ENCODE measurements at places on chromosomes 1 and 21.
A peak's percentile ranks its signal among the peaks of the same experiment; 100 is the strongest.

DNA sequence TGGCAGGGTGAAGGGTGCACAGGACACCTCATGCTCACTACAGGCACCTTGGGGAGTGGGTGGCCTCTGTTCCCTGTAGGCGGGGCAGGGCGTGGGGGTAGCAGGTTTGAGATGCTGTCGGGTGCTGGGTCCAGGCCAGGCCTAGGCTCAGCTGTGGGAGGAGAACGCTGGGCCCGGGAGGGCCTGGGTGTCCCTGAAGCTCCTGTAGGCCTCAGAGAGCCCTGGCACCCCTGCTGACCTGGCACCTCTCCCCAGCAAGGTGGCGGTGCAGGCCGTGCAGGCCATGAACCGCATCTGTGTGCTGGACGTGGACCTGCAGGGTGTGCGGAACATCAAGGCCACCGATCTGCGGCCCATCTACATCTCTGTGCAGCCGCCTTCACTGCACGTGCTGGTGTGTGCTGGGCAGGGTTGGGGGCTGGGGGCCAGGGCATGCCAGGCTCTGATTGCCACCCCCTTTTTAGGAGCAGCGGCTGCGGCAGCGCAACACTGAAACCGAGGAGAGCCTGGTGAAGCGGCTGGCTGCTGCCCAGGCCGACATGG lies 2.5 kb upstream of the GJC2 start:
- no peak for DNase-seq

GRCh38 chr21:38365521-38365920 lies 108.7 kb downstream of the KCNJ15 start:
- DNase-seq: no peak

DNA sequence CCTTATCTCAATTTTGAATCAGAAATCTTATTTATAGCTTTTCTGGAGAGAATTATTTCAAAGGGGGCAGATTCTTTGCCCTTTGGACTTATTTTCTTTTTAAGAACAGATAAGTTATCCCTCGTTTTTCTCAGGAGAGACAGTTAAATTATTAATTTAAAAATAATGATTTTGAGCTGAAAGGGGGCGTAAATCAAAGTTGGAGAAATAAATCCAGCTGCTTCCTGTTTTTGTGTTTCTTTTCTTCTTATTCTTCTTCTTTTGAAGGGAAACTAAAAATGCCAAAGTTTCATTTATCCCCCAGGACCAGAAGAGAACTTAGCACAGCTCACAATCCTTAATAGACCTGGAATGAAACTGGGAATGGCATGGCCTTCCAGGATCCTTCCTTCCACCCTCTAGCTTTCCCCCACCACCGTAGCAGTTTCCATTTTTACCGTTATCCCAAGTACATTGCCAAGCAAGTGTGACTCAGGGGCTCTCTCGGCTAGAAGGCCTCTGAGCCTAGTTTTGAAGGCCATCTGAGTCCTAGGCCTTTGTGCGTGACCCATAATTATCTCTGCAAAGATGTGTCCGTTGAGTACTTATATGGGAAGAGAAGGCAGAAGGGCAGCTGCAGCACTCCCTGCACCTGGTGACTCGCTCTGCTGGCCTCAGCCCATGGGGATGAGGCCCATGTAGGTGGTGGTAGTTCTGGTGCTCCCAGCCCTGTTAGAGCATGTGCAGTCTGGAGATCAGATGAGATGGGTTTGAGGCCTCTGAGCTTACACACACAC lies 181.7 kb downstream of the ROR1 start:
- DNase-seq: no peak

GRCh38 chr21:32653326-32653901 lies 41.2 kb upstream of the CFAP298 start:
- no peak for DNase-seq

- DNase-seq: no peak
These were observed 41.5 kb upstream of the SGIP1 start for GRCh38 chr1:66492424-66492823.

DNA sequence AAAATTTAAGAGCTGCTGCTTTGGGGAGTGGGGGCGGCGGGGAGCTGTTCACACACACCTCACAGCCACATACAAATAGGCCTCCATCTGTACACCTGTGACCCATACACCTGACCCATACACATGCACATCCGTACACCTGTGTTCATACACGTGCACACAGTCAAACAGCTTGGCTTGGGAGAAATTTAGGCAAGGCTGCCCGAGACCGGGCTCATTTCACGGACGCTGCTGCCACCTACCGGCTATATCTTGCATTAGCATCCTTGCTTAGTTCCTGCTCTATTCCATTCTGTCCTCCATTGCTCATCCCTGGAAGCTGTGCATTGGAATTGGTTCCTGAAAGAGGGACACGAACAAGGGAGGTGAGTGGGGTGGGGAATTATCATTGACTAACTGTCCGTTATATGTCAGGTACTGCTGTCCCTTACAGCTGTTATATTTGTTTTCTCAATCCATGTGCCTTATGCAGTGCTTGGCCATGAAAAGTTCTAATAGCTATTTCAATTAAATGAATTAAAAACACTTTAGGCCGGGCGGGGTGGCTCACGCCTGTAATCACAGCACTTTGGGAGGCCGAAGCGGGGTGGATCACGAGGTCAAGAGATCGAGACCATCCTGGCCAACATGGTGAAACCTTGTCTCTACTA lies 37.1 kb upstream of the EPB41 start:
- DNase-seq: no peak

- no peak for DNase-seq
These were observed 23.8 kb downstream of the PRDM2 start for GRCh38 chr1:13723810-13724209.

DNA sequence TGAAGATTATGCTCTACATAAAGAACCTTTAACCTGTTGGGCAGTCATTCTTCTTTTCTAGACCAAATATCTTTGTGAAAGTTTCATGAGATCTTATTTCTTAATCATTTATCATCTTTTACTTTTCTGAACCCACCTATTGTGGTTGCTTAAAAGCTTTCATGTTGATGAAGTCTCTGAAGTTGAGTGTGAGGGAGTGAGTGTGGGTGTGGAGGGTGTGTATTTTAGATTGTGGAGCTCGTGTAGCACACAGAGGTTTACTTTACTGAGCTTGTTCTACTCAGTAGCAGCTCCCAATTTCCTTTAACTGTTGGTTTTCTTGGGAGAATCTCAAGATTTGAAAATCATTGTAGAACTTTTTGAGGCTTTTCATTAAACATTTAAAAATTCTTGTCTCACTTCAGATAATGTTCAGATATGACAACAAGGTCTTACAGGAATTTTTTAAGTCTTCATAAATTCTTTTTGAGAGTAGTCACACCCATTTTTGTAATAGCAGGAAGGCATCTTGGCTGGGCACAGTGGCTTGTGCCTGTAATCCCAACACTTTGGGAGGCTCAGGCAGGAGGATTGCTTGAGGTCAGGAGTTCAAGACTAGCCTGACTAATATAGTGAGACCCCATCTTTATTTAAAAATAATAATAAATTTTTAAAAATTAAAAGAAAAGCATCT lies 17.0 kb downstream of the SRRM1 start:
- no peak for DNase-seq

GRCh38 chr1:204694145-204694544 lies 8.6 kb upstream of the LRRN2 start:
- DNase-seq: no peak

DNA sequence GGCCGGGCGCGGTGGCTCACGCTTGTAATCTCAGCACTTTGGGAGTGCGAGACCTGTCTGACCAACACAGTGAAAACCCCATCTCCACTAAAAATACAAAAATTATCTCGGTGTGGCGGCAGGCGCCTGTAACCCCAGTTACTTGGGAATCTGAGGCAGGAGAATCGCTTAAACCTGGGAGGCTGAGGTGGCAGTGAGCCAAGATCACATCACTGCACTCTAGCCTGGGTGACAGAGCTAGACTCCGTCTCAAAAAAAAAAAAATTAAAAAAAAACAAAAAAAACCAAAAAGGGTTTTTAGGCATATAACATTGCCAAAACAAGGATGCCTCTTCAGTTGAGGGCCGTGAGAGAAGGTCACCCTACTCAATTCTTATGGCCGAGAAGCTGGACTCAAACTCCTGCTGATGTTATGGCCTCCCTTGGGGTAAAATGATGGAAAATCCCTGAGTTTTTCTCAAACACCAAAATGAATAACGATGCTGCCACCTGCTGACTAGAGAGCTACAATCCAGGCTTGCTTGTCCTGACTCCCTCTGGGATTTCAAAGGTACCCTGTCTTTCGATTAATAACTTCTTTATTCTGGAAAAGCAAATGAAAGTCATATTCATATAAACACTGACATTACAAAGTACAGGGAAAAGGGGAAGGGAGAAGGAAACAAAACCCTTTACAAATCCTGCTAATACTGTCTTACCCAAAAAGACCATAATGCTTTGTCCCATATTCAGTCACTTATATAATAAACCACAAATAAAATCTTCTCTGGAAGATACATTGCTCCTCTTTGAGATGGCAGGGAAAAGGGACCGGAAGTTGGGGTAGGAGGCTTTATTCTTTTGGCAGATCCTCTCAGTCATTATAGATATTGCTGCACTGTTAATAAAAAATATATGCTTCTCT lies 10.7 kb downstream of the RAB42 start:
- no peak for DNase-seq

GRCh38 chr1:48756683-48757316 lies 19.9 kb downstream of the BEND5 start:
- no peak for DNase-seq

GRCh38 chr1:56920591-56921001 lies 45.2 kb downstream of the C8B start:
- DNase-seq: no peak

GRCh38 chr1:15172405-15173259 lies 19.1 kb downstream of the TMEM51 start:
- no peak for DNase-seq

GRCh38 chr1:76690766-76691165 lies 176.5 kb upstream of the ST6GALNAC5 start:
- DNase-seq: peak; percentile 30

GRCh38 chr1:94820936-94821335 lies 779 bp downstream of the SLC44A3 start:
- no peak for DNase-seq

DNA sequence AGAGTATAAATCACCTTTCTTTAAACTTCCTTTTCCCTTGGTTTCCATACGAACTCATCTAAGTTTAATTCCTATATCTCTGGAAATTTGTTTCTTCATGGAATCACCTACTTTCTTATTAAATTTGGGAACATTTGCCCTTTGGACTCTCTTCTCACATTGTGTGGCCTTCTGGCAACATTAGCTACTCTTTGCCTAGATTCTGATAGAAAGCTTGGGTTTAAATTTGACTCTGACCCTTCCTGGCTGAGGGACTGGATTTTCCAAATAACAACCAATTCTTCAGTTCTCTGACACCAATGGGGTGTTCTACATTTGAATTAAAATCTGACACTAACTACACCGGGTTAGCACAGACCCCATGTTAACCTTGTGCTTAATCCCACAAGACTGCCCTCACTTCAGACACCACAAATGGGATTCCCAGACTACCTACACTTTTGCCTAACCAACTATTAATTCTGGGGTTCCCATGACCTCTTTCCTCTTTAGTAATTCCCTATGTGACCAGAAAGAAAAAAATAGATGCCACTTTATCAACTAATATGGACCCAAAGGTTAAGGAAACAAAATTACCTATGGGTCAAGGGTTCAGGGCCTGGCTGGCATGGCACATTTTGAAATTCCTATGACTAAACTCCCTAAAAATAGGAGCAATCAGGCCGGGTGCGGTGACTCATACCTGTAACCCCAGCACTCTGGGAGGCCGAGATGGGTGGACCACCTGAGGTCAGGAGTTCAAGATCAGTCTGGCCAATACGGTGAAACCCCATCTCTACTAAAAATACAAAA lies 9.7 kb upstream of the THEM4 start:
- no peak for DNase-seq

GRCh38 chr1:158107916-158108315 lies 72.8 kb upstream of the CD1D start:
- DNase-seq: no peak

DNA sequence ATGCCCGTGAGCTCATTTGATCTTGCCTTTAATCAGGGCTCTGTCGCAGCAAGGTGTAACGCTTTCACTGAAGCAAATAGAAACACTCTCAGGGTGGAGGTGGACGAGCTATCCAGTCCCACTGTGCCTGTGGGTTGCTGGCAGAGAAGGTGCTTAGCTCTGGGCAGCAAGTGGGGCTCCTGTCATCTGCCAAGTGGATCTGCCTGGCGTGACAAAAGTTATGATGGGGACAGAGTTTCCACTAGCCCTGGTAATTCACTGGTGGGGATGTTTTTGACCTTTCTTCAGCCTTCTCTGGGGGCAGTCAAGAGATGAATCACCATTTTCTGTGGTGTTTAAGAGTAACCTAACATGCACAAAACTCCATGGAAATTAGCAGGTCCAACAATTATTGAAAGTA lies 71.3 kb upstream of the EDEM3 start:
- no peak for DNase-seq

DNA sequence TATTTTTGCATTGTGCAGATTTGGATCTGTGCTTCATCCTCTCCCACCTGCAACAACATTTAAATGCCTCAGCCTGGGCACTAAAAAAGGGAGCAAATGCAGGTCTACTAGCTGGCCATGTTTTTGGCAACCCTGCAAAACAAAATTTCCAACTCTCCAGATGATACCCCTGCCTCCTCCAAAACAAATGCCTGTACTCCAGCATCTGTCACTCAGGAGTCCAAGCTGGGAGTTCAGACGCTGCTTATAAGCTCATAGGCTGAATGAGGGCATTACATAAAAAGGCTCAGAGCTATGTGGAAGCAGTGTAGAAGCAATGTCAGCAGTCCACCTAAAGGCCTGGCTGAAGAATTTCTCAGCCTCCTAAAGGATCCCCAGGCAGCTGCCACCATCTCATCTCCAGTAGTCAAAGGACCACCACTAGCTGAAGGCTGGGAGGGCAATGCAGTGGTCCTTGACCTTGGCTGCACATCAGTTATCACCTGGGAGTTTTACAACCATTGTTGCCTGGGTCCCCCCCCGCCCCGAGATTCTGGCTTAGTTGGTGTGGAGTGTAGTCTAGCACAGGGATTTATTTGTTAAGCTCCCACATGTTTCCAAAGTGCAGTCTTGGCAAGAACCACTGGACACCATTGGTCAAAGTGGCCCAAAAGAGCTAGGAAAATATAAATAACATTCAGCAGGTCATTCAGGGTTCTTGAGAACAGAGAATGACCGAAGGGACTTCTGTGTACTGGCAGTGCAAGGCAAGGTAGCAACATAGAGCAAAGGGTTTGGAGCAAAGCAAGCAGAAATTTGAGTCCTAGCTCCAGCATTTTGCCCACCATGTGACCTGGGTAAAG lies 57.2 kb downstream of the ITPKB start:
- DNase-seq: no peak

- DNase-seq: peak; percentile 74
These were observed 4.4 kb upstream of the RHEX start for GRCh38 chr1:206048582-206048981.

Data from epithelial cell of proximal tubule (primary cell).